ENCODE measurements at places on chromosomes 4 and X.
A peak's percentile ranks its signal among the peaks of the same experiment; 100 is the strongest.

DNA sequence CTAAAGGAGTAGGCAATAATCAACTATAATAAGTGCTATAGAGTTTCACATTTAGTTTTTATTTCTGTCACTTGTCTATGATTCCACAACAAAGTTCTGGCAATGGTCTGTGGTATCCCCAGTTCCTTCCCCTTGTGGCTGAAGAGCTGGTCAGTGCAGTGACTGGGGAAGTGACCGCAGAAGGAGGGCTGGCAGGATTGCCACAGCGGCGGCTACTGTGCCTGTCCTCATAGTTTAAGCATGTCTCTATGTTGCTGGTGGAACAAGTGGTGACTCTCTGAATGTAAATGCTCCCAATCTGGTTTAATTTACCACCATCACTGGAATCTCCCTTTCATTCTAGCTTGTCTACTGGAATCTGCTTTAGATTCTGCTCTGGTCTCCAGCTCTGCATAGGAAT is 170.6 kb upstream of the GK2 start:
- DNase-seq: no peak

DNA sequence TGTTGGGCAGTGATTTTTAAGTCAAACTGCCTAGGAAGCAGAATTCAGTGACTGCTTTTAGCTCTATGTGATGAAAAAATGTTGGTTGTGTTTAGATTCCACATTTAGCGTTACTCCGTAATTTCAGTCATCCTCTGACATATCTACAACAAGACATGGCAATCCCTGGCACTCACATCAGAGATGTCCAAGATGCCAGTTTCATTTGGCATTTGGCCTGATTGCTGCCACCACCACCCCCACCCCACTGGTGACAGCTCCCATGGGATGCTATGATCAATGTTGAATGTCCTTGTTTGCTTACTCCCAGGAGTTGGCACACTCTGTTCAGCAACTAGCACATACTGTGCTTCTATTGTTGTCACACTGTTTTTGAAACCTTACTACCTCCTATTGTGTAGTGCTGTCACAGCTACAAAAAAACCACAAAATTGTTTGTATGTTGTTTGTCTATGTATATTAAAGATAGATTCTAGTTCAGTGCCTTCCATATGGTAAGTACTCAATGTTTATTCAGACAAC is 101.4 kb downstream of the AWAT2 start:
- no peak for DNase-seq

DNA sequence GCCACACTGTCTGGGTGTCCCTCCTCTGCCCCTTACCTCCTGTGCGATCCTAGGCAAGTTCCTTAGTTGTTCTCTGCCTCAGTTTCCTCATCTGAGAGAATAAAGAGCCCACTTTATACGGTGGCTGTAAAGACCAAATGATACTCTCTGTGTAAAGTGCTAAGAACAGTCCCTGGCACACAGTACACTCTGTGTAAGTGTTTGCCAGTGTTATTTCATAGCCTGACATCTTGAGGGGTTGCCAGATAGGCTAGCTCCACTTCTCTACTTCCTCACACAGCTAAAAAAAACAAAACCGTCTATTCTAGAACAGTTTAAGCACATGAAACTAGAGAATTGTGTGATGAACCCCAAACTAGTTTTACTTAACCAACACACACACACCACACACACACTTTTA is 17.1 kb downstream of the SPON2 start:
- no peak for DNase-seq

DNA sequence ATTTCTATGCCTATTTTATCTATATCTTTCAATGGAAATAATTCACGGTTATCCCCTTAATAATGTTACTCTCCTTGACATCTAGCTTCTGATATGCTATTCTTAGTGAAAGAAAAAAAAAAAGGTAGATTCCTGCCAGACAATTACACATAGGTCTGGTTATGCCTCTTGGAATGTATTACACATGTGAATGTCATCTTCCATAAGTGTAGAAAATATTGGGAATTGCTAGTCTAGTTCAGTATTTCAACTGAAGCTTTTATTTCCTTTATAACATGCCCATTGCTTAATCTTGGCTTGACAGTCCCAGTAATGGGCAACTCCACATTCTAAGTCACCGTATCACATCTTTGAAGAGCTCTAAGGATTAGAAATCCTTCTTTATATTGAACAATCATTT is 25.4 kb upstream of the PPP1R2C start:
- DNase-seq: peak; percentile 59
